Naive thymus-derived CD8-positive, alpha-beta T cell (primary cell): ENCODE measurements at places on chromosomes 12 and 14. TPM values are rescaled to one million over a fixed set of nuclear protein-coding genes. Genes with fewer than 3 reads are reported as not detected.

The PIANP gene
- total RNA-seq, result 0.41 TPM

DNA sequence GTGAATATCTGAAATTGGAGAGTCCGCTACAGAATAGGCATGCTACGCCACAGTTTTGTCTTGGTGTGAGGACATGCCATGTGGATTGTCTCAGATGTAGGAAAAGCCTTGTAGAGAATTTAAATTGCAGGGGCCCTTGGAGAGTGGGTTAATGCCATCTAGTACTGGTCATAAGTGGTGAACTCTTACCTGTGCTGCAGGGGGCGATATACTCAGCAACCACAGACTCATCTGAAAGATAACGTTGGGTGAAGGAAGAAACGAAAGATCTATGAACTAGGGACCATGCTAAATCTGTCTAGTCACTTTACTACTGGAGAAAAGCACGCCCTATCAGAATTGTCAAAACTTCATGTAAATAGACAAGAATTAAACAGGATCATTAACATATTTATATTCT, 33.7 kb upstream of the A2M start:
- H3K36me3 ChIP-seq, result peaks cover 21% of the 10 kb centered on the region
- no peaks in the 10 kb centered on the region for H3K27me3 ChIP-seq
- H3K4me1 ChIP-seq, result no peaks in the 10 kb centered on the region
- DNase-seq, result no peak

GRCh38 chr14:88695870-88696269, 96.9 kb downstream of the EML5 start:
- no peak overlapping the region for H3K4me3 ChIP-seq
- DNase-seq, result no peak
- H3K27me3 ChIP-seq, result no peaks in the 10 kb centered on the region
- H3K4me1 ChIP-seq, result no peaks in the 10 kb centered on the region
- peaks cover 19% of the 10 kb centered on the region for H3K36me3 ChIP-seq

- no peak overlapping the region for H3K27ac ChIP-seq
- peaks cover 5% of the 10 kb centered on the region for H3K4me1 ChIP-seq
- DNase-seq, result no peak
- H3K36me3 ChIP-seq, result no peaks in the 10 kb centered on the region
Observed at GRCh38 chr14:31934767-31935266, 142.3 kb upstream of the ARHGAP5 start.
